ENCODE measurements at places on chromosomes 12 and 14.

DNA sequence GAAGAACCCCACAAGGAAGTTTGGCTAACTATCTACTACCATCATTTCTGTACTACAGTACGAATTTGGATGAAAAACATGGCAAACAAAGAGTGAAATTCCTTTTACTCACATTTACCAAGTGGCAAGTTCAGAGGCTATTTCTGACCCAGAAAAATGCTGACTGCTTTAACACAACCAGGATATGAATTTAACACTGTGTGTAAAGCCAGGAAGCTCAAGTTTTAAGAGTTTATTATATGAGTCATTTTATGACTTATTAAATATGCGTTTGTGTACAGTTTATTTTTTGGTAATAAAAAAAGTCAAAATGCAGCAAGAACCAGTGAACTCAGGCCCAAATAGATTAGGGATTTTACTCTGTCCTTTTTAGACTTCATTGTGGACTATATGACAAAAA, 58.4 kb upstream of the STAC3 start:
- DNase-seq: no peak

DNA sequence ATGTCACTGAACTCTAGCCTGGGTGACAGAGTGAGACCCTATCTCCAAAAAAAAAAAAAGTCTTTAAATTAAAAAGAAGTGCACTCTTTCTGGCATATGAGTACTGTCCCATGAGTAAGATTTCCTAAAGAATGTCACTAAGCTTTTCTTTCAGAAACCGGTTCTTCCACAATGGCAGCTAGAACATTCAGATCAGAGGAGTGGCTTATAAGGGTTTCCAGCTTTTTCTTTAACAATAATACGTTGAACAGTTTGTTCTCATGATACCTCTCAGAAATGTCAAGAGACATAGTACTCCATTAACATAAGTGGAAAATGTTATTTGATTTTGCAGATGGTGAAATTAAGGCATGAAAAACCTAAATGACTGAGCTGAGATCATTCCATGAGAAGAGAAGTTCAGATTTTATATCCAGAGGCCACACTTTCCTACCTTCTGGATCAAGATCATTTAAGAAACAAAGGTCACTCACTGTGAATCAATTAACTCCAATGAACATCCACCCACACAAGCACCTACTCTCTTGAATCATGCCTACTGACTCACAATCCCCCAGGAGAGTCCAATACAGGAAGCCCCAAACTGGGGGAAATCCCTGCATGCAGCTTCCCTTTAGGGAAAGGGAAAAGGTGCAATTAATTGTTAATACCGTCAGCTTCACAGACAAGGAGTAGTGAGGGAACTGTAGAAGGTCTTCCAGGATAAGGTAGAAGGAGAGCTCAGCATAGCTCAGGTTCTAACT, 86.9 kb downstream of the SPTSSA start:
- DNase-seq: no peak

- no peak for DNase-seq
Observed at GRCh38 chr12:65894088-65894487, 69.8 kb downstream of the HMGA2 start.

DNA sequence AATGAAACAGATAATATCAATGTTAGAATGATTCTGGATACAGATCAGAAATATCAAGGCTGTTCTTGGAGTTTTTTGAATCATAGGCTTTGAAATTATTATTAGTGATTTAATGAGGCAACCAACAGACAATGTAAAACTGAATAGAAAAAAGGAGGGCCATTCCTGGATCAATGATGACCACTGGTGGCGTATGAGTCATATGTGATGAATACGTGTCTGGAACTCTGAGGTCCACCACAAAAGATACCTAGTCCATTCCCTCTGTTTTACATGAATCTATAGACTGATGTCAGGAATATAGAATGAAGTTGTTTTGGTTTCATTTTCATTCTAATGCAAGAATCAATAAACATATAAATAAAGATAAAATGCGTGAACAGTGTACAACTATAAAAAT, 78.3 kb upstream of the RTL1 start:
- no peak for DNase-seq

DNA sequence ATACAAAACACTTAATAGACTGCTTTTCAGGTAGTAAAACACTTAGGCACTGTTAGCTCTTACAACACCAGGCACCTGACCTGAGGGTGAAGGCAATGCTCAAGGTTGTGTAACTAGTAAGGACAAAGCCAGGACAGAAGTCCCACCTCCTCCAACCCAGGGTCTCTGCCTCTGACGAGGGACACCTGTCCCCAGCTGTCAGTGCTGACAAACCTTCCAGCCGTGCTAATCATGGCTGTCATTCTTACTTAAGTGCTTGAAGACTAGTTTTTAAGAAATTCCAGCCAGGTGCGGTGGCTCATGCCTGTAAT, 62.5 kb upstream of the MAX start:
- DNase-seq: no peak

DNA sequence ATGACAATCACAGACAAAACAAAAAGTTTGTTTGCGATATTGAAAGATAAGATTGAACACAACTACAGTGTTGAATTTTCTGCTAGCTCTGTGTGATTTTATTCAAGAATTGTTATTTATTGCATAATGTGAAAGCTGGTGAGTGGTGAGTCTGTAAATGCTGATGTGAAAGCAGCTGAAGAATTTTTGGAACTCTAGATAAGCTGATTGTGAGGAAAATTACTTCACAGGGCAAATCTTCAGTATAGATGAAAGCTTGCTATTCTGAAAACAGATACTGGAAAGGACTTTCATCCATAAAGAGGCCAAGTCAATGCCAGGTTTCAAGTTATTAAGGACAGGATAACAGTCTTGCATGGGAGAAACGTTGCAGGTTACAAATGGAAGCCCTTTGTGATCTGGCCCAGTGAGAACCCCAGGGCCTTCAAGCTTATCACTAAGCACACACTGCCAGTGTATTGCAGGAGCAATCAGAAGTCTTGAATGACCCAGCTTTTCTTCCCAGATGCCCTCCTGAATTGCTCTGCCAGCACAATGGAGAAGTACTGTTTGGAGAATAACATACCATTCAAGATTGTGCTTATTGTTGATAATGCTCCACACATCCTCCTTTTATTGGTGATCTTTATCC, 153.7 kb downstream of the PCNX1 start:
- DNase-seq: no peak

DNA sequence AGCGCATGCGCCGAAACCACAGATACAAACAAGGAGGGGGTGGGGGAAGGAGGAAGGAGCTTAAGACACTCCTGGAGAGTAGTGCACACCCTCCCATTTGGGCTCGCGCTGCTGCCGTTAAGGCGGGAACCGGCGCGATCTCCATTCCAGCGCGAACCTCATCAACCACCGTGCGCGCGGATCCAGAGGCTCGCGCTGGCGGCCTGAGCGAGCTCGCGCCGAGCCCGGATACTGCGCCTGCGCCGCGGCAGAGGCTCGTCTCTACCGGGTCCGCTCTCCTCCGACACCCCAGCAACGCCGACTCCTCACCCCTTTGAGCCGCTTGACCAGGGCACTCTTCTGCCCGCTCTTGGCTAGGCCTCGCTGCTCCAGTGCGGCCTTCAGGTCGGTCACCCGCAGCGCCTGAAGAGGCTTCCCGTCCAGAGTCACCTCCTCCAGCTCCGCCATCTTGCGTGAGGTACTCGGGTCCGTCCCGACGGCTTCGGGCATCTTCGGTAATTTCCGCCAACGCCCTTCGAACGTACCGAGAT, at the start of gene ACIN1:
ACIN1 (minus strand) TSS at position 471 of the 530 bp plus-strand sequence; CDS start at position 447, 24 bp downstream.
- no peak for DNase-seq

DNA sequence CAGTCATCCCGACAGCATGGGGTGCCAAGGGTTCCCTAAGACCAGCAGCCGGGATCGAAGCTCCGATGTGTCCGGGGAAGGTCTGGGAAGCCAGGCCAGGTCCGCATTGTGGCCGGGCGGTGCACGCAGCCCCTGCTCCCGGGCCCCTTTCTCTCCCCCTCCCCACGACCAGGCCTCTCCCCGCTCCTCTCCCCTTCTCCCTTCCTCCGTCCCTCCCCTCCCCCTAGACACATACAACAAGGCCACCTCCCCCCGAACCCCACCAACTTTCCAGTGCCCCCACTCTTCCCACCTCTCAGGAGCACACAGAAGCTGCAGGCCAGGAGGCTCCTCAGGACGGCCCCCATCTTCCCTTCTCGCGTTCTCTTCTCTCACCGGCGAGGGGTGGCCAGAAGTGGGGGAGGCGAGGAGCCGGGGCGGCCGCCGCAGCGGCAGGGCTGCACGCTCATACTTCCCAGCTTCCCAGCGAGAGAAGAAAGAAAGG, 413 bp downstream of the LRP6 start:
- DNase-seq: peak; percentile 16

GRCh38 chr12:93524386-93525133, 47.9 kb upstream of the SOCS2 start:
- no peak for DNase-seq

GRCh38 chr12:41530441-41530840, 342.3 kb downstream of the PDZRN4 start:
- no peak for DNase-seq

GRCh38 chr12:110744601-110745264, 2.0 kb upstream of the PPP1CC start:
- no peak for DNase-seq

DNA sequence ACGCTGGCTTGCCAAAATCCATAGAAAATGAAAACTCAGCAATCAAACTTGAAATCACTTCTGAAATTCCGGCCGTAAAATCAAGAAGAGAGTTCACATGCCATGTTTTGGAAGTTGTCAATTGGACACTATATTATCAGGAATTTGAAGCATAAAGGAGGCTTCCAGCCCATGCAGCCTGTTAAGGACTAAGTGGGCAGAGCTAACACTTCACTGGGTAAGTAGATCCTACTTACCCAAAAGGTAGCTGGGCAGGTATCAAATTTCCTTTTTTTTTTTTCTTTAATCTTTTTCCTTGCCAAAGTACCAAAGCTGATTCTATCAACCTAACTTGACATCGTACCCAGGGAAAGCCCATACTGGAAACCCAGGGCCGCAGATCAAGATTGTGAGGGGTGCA, 71.5 kb upstream of the ARHGAP5 start:
- DNase-seq: no peak

- no peak for DNase-seq
Observed at GRCh38 chr12:67483871-67484554, 164.5 kb upstream of the DYRK2 start.

DNA sequence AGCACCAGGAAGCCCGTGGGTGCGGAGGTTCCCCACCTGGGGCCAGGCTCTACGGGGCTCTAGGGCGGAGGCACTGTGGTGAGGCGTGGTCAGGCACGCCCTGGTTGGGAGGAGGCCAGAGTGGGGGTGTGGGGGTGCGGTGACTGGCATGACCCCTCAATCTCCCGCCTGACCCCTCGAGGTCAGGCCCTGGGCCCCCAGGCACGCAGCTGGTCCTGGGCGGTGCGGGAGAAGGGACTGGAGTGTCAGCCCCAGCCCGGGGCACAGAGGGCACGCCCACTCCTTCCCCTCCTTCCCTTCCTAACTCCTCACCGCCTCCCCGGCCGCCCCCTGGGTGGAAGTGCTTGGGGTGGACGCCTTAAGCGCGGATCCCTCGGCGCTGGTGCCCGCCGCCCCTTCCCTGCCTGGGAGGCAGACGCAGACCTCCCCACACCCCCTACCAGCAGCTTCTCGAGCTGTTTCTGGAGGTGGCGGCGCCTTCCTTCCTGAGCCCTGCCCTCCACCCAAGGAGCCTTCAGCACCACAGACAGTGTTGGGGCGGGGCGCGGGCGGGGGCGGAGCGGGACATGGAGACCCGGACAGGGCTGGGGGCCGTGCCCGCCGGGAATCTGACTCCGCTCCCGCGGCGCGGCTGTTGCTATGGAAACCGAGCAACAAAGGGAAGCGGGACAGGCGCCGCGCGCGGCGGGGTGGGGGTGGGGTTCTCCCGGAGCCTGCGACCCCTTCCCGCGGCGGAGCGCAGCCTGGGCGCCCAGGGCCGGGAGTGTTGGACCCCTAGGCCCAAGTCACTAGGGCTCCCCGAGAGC, 741 bp upstream of the CRIP2 start:
- peak; percentile 97 for DNase-seq

All from left ventricle myocardium inferior (tissue), 1 donor.